ENCODE measurements at places on chromosomes 4 and X. TPM values are rescaled to one million over a fixed set of nuclear protein-coding genes. Genes with fewer than 3 reads are reported as not detected.

FANCB gene
- 1.5 TPM for total RNA-seq

MGARP gene
- not detected for total RNA-seq

PDCL2 gene
- not detected for total RNA-seq

NAP1L3 gene
- 7.6 TPM for total RNA-seq

PFKFB1 gene
- 0.49 TPM for total RNA-seq

ACOX3 gene
- 6.1 TPM for total RNA-seq

GPR34 gene
- total RNA-seq = not detected

DNA sequence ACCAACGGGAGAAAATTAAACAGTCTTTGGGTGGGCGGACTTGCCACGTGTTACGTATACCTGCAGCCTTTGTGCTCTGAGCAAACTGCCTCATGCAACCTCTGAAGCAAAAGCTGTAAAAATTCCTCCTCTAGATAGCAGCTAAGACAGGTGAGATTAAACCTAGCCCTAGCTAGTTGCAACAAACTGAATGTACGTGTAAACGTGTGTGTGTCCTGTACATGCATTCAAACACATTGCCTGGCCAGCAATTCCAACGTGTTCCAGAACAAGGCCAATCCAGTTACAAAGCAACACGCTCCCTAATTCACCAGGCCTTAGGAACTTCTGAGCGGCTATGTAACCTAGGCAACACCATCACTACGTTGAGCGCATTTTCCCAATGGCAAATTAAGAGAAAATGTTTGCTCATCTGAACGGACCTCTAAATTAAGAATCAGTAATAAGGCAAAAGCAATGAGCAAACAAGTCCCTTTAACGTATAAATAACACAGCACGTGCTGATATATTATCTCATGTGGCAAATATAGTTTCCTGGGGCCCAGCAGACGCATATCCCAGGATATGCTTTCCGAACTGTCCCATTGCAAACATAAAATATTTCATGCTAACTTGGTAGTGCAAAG, 792 bp downstream of the PPID start:
- no peak for DNase-seq

DNA sequence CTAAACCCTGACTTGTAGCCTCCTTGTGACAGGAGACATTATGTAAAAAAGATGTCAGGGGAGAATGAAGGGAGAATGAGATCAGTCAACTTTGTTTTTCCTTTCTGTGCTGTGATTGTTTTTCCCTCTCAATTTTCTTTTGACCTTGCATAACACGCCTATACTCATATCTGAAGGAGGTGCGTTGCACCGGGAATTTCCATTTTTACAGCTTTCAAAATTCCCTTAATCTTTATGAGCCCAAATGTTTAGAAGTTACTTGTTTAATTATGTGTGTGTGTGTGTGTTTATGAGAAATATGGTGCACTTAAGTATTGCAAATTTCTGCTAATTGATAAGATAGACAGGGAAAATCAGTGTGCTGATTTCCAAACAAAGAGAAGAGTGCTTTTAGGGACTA, 21.6 kb downstream of the SYNPO2 start:
- DNase-seq = no peak

GRCh38 chrX:113305496-113305895, 464.9 kb upstream of the AMOT start:
- no peak for DNase-seq

DNA sequence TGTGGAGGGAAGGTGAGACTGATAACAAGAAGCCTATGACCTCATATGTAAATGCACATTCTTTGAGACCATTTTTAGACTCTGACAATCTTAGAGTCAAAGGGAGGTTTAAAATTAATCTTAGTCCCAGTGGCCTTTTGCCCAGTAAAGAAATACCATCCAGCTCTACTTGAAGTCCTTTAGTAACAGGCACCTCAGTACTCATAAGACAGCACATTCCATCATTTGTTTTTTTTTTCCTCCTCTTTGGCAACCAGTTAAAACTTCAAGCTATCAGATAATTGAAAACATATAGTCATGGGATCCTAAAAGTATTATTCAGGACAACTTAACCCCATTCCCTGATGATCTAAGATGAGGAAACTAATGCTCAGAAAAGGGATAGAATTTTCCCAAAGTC, 4.6 kb downstream of the EDA2R start:
- DNase-seq = no peak

GRCh38 chr4:143882892-143883291, 22.5 kb downstream of the GYPE start:
- DNase-seq = no peak

DNA sequence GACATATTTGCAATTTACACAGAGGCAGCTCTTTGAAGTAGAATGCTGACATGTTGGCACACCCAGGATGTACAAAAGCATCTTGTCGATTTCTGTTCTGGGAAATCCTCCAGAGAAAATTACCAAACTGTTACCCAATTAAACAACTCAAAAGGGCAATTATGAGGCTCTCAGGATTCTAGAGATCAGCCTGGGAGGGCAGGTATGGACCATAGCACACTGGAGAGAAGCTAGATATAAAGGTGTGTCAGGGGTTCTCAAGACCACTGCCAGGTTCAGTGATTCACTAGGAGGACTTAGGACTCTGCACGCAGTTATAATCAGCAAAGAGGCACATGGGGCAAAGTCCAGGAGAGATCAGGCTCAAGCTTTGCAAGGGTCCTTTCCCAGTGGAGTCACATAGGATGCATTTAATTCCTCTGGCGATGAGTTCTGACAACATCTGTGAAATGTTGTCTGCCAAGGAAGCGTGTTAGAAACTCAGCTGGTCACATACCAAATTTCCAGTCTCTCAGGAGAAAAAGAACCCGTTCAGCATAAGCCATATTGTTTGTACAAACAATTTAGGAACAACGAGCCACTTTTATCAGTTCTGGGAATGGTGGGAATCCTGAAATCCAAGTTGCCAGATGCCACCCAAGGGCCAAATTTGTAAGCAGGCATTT, 100.8 kb downstream of the SYTL5 start:
- no peak for DNase-seq

DNA sequence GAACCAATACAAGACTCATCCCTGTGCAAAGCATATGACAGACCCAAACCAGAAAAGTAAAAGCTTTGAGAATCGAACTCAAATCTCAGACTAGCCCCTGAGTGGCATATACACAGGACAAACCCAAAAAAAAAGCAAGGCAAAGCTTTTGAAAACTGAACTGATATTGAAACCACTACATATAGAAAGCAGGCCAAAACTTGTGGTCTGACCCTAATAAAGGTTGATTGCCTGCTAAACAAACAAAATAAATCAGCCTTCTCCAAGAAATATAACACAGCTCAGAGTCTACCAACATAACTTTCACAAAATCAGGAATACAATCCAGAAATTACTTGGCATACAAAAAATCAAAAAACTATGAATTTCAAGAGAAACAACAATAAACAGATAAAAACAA, 40.3 kb downstream of the LRBA start:
- DNase-seq = no peak

All from CD4-positive, alpha-beta T cell (primary cell).